Upper lobe of left lung (tissue), 6 donors: ENCODE measurements at places on chromosomes 6 and 20.
A peak's percentile ranks its signal among the peaks of the same experiment; 100 is the strongest.

DNA sequence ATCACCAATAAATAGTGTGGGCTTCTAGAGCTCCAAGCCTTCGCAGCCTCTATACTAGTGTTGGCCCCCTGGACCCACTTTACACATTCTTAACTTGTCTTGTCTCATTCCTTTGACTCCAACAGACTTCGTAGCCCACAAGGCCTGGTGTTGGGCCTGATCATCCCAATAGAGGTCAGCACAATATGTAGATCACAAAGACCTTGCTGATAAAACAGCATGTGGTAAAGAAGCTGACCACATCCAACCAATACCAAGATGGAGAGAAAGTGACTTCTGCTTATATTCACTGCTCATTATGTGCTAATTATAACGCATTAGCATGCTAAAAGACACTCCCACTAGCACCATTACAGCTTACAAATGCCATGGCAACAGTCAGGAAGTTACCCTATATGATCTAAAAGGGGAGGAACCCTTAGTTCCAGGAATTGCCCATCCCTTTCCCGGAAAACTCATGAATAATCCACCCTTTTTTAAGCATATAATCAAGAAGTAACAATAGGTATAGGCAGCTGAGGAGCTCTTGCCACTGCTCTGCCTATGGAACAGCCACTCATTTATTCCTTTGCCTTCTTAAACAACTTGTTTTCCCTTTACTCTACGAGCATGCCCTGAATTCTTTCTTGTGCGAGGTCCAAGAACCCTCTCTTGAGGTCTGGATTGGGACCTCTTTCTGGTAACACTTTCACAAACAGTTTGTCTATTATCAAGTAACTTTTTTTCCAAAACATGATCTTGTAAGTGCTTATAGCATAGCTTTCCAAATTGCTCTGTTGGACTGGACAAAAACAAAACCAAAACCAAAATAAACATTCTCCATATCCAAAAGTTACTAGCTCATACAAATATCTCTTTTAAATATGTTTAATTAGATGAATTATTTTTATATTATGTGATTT lies 54.6 kb upstream of the ECHDC1 start:
- DNase-seq: no peak

DNA sequence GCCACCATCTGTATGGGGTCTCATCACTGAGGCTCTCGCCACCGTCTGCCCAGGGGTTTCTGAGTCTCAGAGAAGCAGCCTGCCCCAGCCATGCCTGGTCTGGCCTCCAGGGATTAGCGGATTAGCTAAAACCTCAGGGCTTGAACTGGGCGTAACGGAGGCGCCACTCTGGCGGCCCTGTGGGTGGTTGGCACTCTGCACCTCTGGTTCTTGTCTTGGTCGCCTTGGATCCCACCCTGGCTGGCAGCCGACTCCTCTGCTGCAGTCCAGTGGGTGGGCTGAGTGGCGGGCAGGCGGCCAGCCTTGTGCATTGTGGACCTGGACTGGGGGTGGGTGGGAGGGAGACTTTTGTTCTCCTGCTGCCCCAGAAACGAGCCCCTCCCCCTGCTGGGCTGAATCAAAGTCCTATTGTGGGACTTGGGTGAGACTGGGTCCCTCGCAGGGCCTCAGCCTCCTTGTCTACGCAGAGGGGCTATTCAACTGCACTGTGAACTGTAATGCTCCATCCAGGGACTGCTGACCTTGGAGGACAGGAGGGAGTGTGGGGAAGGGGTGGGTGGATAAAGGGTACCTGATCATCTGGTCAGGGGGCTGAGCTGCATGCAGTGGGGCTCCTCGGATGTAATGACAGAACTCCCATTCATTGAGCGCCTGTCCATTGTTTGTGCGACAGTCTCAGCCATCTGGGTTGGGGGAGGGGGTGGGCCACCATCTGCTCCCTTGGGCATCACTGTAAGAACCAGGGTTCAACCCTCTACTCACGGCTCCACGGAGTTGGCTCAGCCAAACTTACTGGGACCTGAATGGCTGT lies 23.9 kb downstream of the SUN5 start:
- DNase-seq: no peak

GRCh38 chr6:166658115-166658791 lies 31.2 kb upstream of the RPS6KA2 start:
- no peak for DNase-seq

- DNase-seq: no peak
These were observed 30.0 kb downstream of the MAP3K5 start for GRCh38 chr6:136762022-136762975.

DNA sequence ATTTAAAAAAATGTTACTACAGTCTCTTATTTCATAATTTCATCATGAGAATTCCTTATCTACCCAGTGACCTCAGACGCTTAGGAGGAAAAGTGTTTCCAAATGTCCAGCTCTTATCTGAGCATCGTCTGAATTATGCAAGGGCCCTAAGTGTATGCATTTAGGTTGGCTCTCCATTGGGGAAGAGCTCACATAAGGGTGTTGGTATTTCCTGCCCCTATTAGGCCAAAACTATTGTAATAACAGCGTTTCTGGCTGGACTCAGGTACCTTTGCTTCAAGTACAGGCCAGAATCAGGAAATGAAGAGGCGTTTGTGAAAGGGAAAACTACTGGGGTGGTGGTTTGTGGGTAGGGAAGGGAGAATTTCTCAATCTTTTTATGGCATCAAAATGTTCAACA lies 40.4 kb upstream of the SGK1 start:
- no peak for DNase-seq

DNA sequence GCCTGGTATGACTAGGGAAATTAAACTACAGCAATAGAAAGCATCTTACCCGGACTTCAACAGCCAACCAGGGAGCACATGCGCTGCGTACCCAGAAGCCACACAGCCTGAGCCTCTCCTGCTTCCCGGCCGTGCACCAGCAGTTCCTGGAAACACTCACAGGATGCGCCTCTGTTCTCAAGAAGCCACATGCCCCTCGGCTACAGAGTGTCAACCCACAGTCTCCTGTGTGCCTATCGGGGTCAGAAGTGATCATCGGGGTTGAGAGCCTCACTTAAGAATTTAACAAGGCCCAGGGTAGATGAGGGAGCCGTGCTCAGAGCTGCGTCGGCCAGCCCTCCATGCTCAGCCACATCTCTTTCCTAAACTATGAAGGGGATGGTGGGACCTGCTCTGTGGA lies 147.2 kb upstream of the GGTLC1 start:
- DNase-seq: no peak

DNA sequence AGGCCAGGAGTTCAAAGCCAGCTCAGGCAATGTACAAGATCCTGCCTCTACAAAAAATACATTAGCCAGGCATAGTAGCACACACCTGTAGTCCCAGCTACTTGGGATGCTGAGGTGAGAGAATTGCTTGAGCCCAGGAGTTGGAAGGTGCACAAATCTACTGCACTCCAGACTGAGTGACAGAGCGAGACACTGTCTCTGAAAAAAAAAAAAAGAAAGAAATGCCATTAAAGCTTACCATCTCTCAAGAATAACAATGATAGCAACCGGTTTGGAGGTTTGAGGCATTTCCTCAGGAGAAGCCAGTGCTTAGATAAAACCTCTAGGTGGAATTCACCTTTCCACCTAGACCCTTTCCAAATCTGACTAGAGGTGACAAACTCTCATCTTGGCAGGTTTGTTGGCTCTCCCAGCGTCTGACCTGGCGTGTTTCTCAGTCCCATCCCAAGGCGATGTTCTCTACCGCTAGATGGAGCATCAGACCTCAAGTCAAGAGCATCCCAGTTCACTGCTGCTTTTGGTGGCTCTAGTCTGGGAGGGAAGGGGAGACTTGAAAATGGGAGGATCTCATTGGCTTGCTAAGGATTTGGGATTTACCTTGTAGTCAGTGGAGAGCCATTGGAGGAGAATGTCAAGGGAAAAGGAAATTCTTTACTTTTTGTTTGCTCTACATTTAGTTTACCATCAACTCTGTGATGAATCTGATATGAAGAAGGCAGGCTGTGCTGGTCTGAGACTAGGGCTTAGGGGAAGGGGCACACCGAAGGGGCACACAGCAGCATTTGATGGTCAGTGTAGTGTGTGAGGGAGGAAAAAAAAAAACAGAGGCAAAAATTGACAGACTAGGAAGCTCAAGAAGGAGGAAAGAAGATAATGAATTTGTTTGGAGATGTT lies 67.9 kb downstream of the NCOA7 start:
- peak; percentile 60 for DNase-seq

DNA sequence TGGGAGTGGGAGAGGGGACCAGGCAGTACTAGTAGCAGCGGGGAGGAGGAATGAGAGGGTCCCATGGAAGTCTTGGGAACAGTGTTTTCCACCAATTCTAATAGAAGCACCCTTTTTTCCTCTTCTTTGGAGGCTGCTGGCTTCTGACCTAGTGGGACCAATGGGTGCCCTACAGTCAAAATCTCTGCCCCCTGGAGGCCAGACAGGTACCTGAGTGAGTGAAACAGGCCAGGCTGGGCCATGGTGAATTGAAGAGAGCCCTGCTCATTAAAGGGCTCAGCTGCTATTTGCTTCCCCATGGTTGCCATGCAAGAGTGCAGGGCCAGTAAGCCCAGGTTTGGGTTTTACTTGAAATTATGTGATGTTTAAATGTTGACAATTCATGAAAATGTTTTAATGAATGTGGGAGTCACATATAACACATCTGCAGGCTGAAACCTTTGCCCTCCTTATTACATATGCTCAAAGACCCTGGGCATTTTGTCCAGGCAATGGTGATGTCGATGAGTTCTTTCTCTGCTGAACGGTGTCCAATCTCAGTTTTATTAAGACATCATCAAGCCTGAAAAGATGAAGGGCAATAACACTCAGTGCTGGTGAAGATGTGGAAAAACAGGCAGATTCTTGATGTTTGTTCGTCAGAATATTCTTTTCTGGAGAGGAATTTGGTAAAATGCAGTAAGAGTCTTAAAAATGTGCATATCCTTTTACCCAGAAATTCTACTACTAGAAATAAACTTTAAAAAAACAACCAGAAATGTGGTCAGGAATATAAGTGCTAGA lies 42.3 kb upstream of the OCSTAMP start:
- DNase-seq: no peak

DNA sequence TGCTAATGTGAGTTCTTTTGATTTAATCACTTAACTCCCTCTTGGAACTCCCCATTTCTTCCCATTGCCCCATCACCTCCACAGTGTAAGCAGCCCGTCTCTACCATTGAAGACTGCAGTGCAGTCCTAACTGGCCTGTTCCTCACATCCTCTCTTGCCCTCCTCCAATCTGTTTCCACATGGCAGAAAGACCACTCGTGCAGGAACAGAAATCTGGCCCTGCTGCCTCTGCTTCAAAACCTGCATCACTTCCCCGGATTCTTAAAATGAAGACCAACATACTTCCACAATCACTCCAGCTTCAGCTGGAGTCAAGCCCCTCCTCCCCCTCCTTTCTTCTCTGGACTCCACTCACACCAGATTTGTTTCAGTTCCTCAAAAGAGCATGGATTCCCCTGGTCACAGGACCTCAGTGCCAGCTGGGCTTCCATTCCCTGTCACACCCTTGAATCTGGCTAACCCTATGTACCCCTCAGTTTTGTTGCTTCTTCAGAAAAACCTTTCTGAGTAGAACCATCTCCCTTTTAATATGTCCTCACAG lies 802.3 kb downstream of the MAFB start:
- no peak for DNase-seq

- no peak for DNase-seq
These were observed 38.6 kb upstream of the NXT1 start for GRCh38 chr20:23311947-23312506.

DNA sequence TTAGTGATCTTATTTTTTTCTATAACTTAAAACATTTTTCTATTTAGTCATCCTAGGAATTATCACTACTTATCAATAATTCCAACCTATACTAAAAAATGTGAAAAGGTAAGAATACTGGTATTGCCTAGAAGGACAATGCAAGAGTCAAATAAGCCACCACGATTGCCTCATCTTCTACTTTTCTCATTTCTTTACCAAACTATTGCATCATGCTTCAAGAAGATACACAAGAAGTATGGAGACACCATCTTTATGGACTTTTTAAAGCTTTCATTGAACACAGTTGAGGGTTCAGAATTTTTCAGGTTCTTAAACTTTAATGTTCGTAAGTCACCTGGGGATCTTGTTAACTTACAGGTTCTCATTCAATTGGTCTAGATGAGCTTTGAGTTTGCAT lies 25.9 kb downstream of the ELOVL2 start:
- no peak for DNase-seq

DNA sequence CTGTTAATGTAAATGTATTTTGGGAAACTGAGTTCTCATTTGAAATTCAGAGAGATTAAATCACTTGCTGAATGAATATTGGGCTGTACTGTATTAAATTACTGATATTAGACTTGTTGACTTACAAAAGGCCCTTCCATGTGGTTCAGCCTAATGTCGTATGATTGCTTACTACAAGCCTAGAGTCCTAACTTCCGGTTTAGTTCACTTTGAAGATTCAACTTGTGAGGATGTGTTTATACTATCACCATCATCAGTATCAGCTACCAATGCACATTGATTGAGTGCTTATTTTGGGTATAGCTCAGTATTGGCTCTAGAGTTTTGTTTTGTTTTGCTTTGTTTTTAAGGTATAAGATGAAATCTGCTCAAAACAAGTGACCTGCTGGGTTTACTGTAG lies 48.3 kb downstream of the FAM217A start:
- no peak for DNase-seq

DNA sequence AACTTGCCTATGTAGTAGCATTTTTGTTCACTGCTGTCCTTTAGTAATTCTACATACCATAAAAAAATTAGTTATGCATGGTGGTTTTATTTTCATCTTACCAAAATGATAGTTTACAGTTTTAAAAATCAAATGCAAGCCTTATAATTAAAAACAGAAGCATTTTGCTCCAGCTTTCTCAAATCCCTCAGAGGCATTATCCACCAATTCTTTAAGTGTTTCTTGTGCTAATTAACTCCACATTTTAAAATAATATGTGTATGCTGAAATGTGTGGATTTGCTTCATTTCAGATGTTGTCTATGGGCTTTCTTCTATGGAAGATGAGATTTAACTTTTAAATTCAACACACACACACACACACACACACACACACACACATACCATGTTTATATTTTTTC lies 49.3 kb downstream of the PCSK2 start:
- DNase-seq: no peak

DNA sequence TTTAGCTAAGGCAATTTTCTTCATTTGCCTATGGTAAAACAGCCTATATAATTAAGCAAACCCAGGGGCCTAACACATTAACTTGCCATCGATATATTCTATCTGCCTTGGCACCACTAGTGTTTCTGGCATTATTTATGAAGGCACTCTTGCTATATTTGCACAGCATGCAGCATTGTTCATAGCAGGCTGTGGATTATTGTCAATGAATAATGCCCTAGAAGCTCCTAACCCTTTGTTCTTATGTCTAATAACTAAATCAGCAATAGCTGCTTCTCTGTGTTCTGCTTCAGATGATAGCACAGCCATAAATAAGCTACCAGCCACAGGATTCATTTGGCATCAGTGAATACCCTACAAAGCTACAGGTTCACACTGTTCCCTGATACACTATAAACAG lies 254.8 kb upstream of the STXBP5 start:
- DNase-seq: no peak

- DNase-seq: no peak
These were observed 7.6 kb upstream of the DEFB129 start for GRCh38 chr20:219290-220115.

GRCh38 chr6:143429970-143430369 lies 20.5 kb downstream of the ADAT2 start:
- DNase-seq: no peak
